Stimulated activated naive CD8-positive, alpha-beta T cell treated with anti-CD3 and anti-CD28 coated beads, Interleukin-15, amount 100 ng/mL, for 72 hours (primary cell): ENCODE measurements at places on chromosomes 2 and 18.
A peak's percentile ranks its signal among the peaks of the same experiment; 100 is the strongest.

DNA sequence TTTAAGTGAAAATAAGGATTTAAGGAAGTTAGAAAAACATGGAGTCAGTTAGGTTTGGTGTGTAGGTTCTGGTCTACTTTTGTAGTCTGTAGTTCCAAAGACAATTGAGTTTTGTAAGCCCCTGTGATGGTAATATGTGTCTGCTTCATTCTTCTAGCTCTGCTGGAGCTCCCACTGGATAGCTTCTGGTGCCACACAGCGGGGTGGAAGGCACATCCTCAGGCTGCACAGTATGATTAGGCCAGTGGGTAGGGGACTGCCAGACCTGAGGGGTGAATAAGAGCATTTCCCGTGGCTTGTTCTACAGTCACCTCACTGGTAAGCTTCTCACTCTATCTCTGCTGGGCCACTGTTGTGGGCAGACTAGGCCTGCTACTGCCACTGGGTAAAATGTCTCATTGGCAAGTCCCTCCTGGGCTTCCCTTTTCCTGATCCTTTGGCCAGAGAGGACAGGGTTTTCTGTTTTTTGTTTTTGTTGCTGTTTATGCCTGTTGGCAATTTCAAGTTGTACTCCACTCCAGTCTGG lies 44.5 kb downstream of the TMEM131 start:
- no peak for DNase-seq

GRCh38 chr2:29618024-29618423 lies 303.4 kb downstream of the ALK start:
- no peak for DNase-seq

- DNase-seq = no peak
These were observed 9.0 kb downstream of the HNMT start for GRCh38 chr2:137973280-137973679.

- DNase-seq = no peak
These were observed 428.0 kb downstream of the FBXO15 start for GRCh38 chr18:73719611-73720010.

GRCh38 chr2:46847185-46847710 lies 68.4 kb downstream of the MCFD2 start:
- no peak for DNase-seq

DNA sequence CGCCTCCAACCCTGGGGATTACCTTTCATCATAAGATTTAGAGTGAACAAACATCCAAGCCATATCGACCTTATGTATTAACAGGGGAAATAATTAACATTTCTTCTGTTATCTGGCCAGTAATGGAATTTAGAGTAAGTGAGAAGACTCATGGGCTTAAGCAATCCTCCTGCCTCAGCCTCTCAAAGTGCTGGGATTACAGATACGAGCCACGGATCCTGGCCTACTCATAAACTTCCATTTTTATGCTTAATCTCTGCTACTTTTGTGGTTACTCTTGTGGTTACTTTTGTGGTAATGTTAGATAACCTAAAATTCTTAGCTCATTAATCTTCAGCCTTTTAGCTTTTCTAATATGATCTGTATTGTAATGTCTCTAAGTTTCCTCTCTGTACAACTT lies 159.3 kb upstream of the SLC8A1 start:
- DNase-seq = no peak

GRCh38 chr18:37184209-37184868 lies 355.4 kb downstream of the KIAA1328 start:
- DNase-seq = no peak

- DNase-seq = no peak
These were observed 64.3 kb downstream of the ARHGEF4 start for GRCh38 chr2:130901061-130901460.

DNA sequence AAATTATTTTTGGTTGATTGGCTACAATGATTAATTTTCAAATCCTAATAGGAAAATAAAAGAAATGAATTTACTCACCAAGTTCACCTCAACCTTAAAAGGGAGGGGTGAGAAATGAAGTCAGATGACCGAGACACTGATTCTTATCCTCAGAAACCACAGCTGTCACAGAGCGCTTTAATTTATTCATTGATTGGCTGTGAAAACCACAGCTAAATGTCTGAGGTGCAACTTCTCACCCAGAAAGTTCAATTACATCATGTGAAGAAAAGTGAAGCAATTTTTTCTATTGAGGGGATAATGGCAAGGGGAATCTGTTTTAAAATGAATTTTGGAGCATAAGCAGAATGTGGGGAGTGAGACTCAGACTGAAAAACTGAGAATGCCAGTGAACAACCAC lies 128.4 kb downstream of the RNF152 start:
- DNase-seq = peak; percentile 40

DNA sequence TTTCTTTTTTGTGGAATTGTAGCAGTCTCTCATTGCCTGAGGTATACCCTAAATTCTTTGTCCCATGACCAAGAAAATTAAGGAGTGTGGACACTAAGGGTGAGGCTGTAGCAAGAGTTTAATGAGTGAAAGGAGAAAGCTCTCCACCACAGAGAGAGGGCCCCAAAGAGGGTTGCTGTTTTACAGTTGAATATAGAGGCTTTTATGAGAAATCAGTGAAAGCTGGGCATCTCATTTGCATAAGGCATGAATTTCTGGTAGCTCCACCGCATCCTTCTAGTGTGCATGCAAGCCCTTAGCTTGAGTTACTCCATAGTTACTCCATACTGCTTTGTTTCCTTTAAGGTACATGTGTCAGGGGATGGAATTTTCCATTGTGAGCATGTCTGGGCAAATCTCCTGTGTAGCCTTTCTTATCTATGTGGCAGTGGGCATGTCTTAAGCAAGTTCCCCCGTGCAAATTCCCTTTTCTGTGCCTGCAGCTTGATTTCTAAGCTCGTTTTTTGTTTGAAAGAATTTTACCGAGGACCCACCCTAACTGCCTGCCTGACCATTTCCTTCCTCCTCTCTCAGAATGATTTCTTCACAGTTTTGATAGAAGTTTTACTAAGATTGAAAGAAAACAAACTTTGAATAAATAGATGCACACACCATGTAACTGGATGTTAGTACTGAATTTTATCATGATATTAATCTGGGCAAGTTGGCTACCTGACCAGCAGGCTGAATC lies 218.9 kb downstream of the PARD3B start:
- DNase-seq = no peak

DNA sequence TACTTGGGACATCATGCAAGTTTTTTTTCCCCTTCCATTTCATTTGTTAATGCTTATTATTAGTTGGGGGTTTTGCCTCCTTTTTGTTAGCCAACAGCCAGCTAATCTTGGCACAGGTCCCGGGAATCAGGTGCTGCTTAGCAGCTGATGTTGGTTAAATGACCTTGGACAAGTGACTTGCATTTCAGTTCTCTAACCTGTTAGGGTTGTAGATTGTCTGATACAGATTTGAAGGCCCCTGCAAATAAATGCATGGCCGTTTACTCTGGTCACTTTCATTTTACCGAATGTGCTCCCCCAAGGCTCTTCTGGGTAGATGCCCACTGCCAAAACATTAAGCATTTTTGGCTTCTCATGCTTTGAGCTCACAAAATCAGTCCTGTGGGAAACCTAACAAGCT lies 120.9 kb downstream of the SPTBN1 start:
- DNase-seq = no peak

DNA sequence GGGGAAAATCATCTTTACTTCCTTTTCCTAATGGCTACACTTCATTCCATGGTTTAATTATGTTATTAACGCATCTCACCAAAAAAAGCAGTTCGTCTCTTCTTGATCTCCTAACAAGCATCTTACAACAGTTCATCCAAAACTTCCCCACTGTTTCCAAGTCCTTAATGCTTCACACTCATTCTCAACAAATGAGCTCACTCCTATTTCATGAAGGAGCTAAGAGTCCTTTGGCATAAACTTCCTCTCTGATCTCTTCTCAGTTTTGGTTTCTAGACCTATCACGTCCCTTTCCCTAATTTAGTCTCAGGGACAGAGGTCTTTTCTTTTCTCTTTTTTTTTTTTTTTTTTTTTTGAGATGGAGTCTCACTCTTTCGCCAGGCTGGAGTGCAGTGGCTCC lies 205.9 kb upstream of the SLC39A10 start:
- no peak for DNase-seq

- DNase-seq = peak; percentile 48
These were observed 35.4 kb downstream of the FASTKD2 start for GRCh38 chr2:206800506-206801417.

GRCh38 chr2:22360735-22361374 lies 1024.1 kb upstream of the KLHL29 start:
- no peak for DNase-seq
